HuH-7.5 (cell line): ENCODE measurements at places on chromosomes 3 and 15.
A peak's percentile ranks its signal among the peaks of the same experiment; 100 is the strongest.

DNA sequence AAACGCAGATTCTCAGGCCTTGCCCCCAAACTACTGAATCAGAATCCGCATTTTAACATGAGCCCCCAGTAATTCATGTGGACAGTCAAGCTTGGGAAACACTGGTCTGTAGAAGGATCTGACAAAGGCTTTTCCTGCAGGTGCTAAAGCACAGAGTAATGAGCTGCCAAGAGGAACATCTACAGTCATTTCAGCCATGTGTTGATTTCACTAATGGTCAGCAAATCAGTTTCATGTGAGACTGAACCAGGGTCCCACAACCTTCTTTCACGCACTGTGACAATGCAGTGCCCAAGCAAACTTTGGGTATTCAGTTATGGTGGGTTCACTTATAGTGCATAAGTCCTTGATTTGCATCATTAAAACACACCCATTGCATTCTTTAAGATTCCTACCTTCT is 237.6 kb downstream of the TUSC7 start:
- no peak for DNase-seq

GRCh38 chr15:101641129-101641764 is 10.9 kb downstream of the TM2D3 start:
- peak; percentile 40 for DNase-seq

- no peak for DNase-seq
Observed at GRCh38 chr3:32421991-32422859, 30.6 kb downstream of the CMTM7 start.

DNA sequence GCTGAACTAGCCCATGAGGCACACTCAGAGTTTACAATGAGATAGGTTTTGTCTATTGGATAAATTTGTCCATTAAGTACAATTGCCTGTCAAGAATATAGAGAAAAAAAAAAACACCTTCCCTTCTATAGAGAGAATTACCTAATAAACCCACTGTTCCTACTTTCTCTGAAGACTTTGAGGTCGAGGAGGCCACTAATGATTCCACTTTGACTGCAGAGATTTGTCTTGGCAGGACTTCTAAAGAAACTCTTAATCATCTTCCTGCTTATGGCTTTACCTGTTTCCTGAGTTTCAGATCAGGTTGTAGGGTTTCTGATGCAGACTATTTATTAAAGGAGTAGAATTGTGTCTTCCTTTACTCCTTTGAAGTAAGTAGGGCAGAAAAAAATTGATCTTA is 342.4 kb upstream of the KCNMB2 start:
- DNase-seq: no peak

- DNase-seq: no peak
Observed at GRCh38 chr3:113602836-113603235, 70.5 kb downstream of the SIDT1 start.

GRCh38 chr3:126300001-126300760 is 57.0 kb downstream of the KLF15 start:
- no peak for DNase-seq

DNA sequence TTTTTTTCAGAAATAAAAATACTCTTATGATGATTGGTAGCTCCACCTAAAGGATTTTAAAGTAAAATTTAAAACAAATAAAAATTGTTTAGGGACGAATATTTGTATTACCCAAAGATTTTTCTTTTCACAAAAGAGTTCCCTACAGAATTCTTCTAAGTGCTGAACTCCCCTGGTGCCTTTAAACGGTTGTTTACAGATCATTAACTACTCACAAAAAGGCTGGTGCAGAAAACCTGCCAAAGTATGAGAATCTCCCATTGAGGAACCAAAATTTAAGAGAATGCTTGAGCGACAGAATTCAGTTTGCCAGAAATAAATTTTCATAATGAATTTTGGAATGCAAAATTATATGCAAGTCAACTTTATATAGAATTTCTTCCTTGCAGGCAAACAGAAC is 497.8 kb upstream of the NR2F2 start:
- DNase-seq: no peak

GRCh38 chr3:101996832-101997231 is 147.5 kb downstream of the NFKBIZ start:
- DNase-seq: no peak

- DNase-seq: no peak
Observed at GRCh38 chr3:71087143-71088018, 496.1 kb downstream of the FOXP1 start.

- DNase-seq: no peak
Observed at GRCh38 chr3:107377151-107377550, at the start of gene CCDC54. TSS of gene CCDC54 (plus strand) at chr3:107377439. CDS start at chr3:107377588, 149 bp downstream.

- no peak for DNase-seq
Observed at GRCh38 chr3:108569336-108569735, 19.9 kb downstream of the CIP2A start.

DNA sequence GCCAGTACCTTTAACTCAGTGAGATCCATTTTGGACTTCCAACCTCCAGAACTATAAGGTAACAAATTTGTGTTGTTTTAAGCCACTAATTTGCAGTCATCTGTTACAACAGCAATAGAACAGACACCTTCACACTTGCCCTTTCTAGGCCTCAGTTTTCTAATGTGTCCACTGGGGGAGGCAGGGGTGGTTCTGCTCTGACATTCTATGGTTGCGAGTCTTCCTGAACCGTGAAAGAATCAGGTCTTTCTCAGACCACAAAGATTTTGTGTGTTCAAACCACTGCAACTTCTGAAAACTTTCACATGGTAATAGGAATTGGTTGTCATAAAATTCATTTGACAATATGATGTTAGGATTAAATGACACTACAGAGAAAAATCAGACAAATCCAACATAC is 26.8 kb upstream of the CSTA start:
- DNase-seq: no peak

DNA sequence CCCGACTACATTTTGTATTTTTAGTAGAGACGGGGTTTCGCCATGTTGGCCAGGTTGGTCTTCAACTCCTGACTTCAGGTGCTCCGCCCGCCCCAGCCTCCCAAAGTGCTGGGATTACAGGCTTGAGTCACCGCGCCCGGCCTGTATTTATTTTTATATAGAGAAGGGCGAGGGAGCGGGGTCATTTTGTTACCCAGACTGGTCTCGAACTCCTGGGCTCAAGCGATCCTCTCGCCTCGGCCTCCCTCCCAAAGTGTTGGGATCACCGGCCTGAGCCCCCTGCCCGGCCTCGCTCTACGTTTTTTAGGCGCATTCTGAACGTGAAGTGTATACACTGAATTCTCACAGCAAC is 514 bp upstream of the PPP4R2 start:
- DNase-seq: no peak

DNA sequence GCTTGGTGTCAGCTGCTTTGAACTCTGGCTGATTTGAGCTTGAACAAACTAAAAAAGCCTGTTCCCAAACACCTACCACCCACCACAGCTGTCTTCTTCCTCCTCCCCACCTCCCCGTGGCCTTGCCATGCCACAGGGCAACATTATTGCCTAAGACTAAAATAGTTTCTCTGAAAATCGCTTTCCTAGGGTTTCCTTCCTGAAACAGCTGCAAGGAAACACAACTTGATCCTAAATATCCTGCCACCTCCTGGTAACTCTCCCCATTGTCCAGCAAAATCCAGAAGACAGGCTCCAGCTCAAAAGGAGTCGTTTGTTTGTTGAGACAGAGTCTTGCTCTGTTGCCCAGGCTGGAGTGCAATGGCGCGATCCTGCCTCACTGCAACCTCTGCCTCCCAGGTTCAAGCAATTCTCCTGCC is 193.9 kb upstream of the TPM1 start:
- DNase-seq: no peak

DNA sequence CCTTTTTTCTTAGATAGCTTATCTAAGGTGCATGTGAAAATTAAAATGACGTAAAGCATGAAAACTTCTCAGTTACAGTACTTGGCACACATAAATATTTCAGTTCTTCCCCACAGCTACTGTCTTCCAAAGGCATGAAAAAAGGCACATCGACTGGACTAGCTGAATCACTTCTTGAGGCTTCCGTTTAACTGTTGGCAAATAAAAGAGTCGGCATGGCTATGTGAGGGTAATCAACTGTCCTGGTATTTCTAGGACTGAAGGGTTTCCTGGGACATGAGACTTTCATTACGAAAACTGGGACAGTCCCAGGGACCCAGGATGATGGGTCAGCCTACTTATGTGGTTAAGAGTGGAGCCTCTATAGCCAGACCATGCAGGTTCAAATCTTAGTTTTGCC is 168.2 kb downstream of the TPRG1 start:
- DNase-seq: no peak

DNA sequence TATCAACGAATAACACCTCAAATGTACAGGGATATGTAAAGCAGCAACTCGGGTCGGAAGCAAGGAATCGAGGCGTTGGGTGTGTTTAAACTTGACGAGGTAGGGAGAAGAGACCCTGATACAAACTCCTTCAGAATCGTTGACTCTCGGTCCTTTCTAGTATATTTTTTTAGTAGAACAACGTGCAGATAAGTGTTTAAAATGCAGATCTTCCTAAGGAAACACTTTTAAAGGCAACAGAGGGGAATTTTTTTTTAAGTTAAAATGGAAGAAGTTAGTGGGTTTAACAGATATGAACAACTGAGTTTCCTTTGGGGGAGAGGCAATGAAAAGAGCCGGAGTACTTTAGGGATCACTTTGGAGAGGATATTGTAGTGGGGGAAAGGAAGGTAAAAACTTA is 1.1 kb upstream of the KPNA4 start:
- peak; percentile 19 for DNase-seq

DNA sequence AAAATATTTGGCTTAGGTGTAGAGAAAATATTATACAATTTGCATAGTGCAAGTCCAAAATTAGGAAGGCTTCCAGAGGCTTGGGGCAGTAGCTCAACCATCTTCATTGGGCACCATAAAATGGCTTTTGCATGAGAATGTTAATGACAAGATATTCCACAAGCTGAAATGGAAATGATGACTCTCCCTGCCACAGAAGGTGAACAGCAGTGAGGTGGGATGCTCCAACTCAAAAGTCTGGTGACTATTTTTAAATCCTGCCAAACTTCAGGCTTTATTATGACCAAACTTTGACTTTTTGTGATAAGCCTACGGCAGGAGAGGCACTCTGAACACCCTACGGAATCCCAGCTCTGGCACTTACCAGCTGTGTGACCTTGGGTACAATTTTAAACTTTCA is 37.6 kb downstream of the ARHGEF3 start:
- no peak for DNase-seq

- DNase-seq: no peak
Observed at GRCh38 chr3:9194509-9195184, 54.8 kb downstream of the SRGAP3 start.

- DNase-seq: peak; percentile 42
Observed at GRCh38 chr3:141913150-141913811, 36.8 kb downstream of the ATP1B3 start.

DNA sequence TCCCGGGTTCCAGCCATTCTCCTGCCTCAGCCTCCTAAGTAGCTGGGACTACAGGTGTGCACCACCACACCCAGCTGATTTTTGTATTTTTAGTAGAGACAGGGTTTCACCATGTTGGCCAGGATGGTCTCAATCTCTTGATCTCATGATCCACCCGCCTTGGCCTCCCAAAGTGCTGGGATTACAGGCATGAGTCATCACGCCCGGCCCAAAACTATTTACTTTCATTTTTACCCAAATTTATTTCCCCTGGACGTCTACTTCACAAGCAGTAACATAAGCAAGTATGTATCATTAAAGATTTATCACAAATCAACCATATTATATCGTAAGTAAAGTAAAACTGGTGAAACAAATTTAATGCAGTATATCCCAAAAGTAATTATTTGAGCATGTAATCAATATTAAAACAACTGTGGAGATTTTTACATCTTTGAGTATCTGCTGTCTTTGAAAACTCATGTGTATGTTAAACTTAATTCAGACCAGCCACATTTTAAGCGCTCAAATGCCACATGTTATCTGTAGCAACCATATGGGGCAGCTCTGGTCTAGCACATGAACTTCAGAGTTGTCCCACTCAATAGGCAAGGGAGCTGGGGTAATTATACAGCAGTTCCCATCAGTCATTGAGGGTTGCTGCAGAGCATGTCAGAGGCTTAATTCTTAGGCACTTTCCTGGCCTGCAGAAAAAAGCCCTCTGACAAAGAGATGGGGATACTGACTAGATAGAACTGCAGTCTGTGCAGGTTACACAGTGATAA is 185.7 kb upstream of the CTDSPL start:
- no peak for DNase-seq
